ENCODE measurements at places on chromosomes 13 and 19. TPM values are rescaled to one million over a fixed set of nuclear protein-coding genes. Genes with fewer than 3 reads are reported as not detected.

Gene DPF1
- total RNA-seq = not detected

Gene MYO16
- 1.2 TPM for total RNA-seq

Gene MEF2B
- total RNA-seq = 0.83 TPM

Gene CCL25
- not detected for total RNA-seq

GRCh38 chr13:72852207-72852606 is 70.3 kb downstream of the PIBF1 start:
- no peak for DNase-seq

DNA sequence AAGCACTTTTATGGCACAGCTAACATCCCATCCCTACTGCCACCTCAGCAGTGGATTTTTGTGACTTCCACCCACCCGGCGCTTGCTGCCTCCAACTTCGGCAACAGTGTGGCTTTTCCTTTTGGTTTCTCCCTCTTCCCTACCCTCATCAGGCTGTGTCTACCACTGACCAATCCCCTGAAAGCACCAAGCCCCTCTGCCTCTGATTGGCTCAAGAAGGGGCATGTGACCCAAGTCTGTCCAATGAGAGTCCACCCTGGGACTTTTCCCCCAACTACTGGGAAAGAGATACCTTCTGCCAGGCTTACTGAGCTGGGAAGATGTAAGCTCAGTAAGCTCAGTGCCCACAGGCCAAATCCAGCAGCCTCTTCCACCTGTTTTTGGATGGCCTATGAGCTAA is 5.8 kb downstream of the SMIM7 start:
- no peak for DNase-seq

- no peak for DNase-seq
These were observed 52.7 kb upstream of the ZDHHC20 start for GRCh38 chr13:21511849-21512248.

GRCh38 chr13:99796175-99796819 is 175.3 kb downstream of the ZIC5 start:
- no peak for DNase-seq

DNA sequence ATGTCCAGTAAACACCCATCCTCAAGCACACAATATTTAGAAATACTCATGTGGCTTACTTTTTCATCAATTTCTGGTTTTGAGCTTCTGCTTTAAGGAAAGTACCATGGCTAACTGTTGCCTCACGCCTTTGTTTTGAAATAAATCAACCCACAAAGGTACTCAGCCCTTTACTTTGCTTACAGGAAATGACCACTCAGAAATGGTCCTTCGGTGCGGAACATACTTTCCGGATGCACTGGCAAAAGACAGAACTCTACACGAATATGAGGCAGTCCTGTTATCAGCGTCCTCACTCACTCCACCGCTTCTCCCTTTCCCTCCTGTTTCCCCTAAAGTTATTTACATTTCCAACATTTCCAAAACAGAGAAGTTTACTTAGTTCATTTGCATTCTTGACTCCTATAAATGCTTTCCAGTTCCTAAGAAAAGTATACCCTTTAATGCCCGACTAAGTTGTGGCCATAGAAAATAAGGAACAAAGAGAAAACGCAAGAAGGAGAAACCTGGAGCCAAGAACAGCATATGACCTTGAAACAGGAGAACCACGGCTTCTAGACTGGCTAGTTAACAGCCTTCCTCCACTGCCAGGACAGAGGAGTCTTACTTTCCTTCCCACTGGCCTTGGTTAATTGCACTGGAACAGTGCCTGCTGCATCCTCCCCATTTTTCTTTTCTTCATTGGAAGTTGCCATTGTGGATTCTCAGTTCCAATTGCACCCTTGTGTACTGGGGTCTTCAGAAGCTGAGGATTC is 10.6 kb downstream of the FPR2 start:
- no peak for DNase-seq

DNA sequence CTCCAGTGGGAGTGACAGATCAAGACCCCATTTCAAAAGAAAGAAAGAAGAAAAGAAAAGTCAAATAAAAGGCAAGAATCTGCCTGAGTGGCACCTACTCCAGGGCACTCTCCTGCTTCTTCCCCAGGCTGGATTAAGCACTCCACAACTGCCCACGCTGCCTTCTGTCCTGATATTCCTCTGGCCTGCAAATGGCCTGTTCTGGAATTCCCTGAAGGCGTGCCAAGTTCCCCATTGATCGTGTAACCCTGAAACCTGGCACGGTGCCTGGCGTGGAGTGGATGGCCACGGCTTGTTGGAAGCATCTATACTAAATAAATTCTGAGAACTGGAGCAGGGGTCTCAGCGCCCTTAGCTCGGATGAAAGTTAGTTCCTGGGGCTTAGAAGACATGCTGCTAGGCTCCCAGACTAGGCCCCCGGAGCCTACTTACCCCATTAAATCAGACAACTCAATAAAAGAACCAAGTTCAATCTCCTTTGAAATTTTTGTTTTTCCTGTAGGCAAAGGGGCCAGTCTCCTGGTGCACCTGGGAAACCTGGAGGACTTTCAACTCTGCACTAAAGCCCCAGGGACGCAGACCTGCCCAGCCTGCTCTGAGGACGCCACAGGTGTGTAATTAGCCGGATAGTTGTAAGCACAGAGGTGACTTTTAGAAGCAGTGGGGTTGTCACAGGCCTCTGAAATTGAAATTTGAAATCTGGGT is 21.9 kb downstream of the ANKRD27 start:
- DNase-seq = peak; percentile 88

- no peak for DNase-seq
These were observed 216 bp downstream of the SH2D3A start for GRCh38 chr19:6767081-6767356.

- no peak for DNase-seq
These were observed 26.2 kb downstream of the CELF5 start for GRCh38 chr19:3250675-3251074.

DNA sequence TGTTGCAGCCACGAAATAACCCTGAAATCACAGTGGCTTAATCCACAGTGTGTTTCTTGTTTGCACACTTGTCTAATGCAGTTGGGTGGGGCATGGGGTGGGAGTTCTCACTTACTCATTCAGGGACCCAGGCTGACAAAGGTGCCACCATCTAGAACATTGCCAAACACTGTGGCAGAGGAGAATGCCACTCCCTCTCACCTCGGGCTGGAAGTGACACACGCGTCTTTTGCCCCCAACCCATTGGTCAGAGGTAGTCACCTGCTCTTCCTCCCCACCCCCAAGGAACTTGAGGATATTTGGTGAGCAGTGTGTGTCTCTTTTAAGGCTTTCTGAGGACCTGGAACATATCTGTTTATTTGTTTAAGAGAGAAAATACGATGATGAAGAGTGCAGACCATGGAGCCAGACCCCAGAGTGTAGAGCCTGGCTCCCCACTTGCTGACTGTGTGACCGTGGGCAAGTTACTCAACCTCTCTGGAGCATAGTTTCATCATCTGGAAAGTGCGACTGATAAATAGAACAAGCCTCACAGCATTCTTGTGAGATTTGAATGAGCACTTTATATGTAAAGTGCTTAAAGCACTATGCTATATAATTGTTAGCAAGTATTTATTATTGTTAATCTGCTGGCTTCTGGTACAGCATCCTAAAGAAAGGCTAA is 17.4 kb downstream of the GPR183 start:
- DNase-seq = no peak

- no peak for DNase-seq
These were observed 670 bp upstream of the CHAF1A start for GRCh38 chr19:4401769-4402170.

- DNase-seq = peak; percentile 43
These were observed 9.7 kb downstream of the RASA3 start for GRCh38 chr13:114122591-114123211.

GRCh38 chr19:7460562-7460966 is 28.3 kb downstream of the PEX11G start:
- DNase-seq = no peak

DNA sequence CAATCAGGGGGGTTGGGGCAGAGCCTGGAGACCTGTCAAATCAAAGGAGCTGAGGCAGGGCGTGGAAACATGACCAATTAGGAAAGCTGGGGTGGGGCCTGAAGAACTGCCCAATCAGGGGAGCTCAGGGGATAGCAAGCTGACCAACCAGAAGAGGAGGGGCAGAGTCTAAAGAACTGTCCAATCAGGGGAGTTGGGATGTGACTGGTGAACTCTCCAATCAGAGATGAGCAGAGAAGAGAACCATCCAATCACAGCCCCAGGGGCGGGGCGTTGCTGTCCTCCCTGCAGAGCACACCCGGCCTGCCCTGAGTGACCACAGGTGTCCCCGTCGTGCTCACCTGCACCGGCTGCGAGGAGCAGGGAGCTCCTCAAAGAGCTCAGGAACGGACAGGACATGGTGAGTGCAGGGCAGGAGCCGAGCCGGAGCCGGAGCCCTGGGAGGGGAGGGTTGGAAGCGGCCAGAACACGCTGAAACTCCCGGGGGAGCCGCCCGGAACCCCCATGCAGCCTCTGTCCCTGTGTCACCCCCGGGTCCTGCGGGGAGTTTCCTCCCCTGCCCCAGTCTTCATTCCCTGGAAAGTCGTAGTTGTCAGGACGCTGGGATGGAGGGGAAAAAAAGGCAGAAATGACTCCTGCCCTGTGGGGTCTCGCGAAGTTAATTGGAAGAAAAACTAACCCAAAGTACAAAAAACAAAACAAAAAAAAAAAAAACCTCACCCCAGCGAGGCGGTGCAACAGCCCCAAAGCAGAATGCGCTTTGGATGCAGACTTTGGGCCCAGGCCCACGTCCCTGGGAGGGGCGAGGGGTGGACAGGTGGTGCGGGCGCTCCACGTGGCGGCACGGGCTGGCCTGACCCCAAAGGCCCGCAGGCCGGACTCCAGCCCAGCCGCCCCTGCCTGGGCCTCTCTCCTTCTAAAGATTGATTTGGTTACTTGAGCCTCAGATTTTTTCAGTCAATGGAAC is at the start of gene ZNF556:
Gene ZNF556 (plus strand): TSS at position 311 of the 967 bp plus-strand sequence. CDS start 87 bp downstream, at position 398.
- DNase-seq = no peak

Measured in Right ventricle myocardium superior (tissue), 1 donor.